IPS-NIHi11 (cell line): ENCODE measurements at places on chromosomes 3 and 15.

- DNase-seq = no peak
These were observed 254.9 kb upstream of the GOLGA6L4 start for GRCh38 chr15:83980637-83981036.

DNA sequence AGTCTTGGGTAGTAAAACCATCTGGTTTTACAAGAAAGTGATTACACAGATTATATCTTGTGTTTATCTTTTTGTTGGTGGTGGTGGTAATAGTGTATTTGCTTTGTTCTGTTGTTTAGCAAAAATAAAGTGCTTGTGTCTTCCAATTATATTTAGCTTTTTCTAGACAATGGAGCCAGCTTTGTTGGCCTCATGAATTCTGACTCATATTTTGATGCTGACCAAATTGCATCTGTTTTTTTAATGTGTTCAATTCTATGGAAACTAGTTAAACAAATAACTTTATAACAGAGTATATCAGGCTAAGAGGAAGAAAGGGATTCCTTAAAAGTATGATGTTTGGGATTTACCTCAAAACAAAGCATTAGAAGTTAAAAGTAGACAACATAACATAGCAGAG is 69.3 kb upstream of the BFSP2 start:
- DNase-seq = no peak

GRCh38 chr3:146090521-146090920 is 70.5 kb downstream of the PLOD2 start:
- no peak for DNase-seq

- DNase-seq = peak; percentile 34
These were observed 2.3 kb upstream of the TMEM266 start for GRCh38 chr15:76057332-76058000.
